Spleen (tissue), 13 donors: ENCODE measurements at places on chromosomes 3 and 15.

DNA sequence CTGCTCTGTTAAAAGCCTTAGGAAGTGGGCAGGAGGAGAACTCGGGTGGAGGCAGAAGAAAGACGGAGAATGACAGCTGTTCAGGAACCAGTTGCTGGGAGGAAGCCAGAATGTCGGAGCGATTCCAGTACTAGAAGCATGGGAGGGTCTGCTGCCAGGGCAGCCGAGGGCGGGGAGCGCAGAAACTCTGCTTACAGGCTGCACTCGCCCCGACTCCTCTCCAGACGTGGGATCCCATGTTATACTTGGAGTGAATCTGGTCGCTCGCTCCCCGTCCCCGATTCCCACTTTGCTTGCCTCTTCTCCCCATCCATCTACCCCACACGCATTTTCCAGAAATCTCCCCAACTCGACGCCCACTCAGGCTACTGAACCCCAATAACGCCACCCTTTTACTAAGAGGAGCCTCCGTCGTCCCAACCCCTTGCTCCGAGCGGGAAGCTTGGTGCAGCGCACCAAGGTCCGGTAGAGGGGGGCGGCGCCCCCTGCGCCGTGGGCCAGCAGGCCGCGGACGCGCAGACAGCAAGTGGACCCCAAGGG lies 665 bp downstream of the GATM start:
- no peak for DNase-seq

GRCh38 chr3:131303848-131304247 lies 77.7 kb upstream of the NUDT16 start:
- DNase-seq, result no peak

DNA sequence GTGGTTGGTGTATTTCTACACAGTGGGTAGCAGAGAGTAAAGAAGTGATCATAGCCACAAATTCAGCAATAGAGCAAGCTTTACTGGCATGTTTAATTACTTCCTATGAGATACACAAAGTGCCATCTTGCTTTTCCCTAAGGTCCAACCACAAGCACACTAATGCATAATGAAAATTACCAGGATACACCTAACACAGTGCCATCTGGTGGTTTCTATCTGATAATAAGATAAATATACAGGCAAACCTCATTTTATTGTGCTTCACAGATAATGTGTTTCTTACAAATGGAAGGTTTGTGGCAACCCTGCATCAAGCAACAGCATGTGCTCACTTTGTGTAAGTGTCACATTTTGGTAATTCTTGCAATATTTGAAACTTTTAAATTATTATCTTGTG lies 223.0 kb downstream of the NSUN3 start:
- no peak for DNase-seq

- no peak for DNase-seq
These were observed 222.7 kb downstream of the EFHB start for GRCh38 chr3:19711160-19711782.

DNA sequence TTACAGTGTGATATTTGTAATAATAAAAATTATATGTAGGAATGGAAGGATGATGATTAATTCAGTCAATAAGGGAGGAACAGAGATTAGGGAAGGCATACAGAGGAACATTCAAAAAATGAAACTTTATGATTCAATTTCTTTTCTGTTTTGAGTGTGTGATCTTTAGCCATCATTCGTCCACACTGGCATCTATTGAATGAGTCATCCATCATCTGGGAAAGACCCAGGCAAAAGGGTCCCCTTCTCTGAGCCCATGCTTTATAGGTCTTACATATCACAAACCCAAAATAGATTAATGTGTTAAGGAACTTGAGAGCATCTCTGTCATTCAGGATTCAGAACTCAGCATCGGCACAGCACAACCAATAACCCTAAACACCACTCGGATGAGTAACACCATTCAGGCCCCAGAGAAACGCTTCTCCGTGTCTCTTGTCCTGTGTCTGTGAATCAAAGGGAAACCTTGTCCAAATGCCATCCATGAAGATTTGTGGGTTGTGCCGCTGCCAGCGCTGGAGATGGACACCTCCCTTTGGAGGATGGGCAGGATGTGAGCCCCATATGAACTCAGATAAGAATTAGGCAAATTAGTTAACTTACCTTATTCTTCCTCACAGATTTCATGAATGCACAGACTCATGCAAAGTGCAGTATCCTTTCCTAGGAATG lies 21.7 kb upstream of the TPM1 start:
- DNase-seq, result no peak

DNA sequence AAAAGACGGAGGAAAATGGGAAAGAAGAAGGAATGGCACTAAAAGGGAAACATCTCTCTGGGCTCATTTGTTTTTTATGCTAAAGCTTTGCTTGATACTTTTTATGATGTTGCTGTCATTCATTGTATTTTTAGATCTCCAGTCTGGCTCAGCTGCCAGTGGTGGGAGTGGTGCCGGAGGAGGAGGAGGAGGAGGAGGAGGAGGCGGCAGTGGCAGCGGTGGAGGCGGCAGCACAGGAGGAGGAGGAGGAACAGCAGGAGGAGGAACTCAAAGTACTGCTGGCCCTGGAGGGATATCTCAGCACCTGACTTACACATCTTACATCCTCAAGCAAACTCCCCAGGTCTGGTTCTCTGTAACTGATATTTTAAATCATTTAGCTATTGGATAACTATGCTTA lies 49.6 kb downstream of the MAP6D1 start:
- no peak for DNase-seq
